ENCODE measurements at places on chromosomes 3 and 15.

DNA sequence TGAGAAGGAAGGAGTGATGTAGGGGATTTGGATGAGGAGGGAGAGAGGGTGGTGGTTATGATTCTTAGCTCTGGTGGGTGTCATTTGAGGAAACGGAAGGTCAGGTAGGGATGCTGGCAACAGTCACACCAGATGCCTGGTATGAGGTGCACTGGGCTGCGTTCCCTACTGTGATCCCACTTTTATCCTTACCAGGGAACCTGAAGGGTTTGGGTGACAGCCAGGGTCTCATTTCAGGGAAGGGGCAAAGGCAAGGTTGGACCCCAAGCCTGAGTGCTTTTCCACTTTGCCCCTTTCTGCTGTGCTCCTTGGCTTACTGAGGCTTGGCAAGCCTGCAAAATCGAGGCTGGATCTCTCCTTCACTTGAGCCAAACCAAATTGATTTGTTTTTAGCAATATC, 36.0 kb upstream of the SACM1L start:
- no peak for DNase-seq

DNA sequence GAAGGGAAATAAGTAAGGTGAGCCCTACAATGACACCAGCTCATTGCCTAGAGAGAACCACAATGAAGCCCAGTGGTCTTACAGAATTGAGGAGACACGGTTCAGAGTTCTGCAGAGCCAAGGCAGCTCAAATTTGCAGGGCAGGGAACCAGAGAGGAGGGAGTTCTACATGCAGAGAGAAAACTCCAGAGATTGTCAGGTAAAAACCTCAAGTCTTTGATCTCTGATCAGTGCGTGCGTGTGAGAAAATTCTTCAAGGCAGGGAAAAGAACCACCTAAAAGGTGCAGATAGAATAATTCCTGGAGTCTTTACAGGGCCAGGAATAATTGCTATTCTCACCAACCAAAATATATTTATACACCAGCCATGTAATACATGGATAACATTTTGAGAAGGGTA, 88.0 kb upstream of the SNRK start:
- DNase-seq = no peak

- no peak for DNase-seq
These were observed 4.8 kb downstream of the CCDC12 start for GRCh38 chr3:46971742-46972141.

GRCh38 chr15:65305150-65305758, 777 bp downstream of the RNU5B-1 start:
- no peak for DNase-seq

GRCh38 chr3:12891985-12892839, 50.8 kb upstream of the RPL32 start:
- peak; percentile 44 for DNase-seq

DNA sequence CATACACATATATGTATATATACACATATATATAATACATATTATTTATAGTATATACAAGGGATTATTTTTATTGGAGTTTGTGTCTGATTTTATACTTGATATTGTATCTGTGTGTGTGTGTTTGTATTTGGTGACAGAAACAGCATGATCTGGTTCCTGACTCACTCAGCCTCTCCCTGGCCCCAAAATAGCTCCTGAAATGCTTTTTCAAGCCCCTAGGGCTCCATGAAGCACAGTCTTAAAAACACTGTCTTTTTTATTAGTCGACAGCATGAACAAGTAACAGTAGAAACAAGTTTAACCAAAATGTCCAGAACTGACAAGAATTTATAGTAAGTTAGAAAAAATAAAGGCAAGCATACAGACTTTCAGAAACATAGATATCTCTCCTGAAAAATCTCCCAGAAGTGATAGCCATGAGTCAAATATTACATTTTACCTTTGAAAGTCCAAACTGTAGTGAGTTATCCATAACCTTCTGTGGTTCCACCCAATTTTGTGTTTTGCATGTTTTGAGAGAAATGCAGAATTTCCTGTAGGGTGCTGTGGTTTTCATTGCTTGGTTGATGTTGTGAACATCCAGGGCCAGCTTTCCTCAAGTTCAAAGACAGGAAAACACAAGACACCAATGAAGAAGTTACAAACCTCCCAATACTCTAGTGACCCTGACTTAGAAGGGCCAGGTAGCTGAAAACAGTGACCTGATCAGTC, 98.5 kb upstream of the CCDC80 start:
- DNase-seq = no peak

DNA sequence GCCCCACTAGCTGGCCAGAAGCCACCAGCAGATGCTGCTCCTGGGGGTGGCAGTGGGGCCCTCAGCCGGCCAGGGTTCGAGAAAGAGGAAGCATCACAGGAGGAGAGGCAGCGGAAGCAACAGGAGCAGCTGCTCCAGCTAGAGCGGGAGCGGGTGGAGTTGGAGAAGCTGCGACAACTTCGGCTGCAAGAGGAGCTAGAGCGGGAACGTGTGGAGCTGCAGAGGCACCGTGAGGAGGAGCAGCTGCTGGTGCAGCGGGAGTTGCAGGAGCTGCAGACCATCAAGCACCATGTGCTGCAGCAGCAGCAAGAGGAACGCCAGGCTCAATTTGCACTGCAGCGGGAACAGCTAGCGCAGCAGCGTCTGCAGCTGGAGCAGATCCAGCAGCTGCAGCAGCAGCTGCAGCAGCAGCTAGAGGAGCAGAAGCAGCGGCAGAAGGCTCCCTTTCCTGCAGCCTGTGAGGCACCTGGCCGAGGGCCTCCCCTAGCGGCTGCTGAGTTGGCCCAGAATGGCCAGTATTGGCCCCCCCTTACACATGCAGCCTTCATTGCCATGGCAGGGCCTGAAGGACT, 17.5 kb upstream of the APEH start:
- no peak for DNase-seq

GRCh38 chr3:121111914-121112612, 204.1 kb downstream of the STXBP5L start:
- no peak for DNase-seq

DNA sequence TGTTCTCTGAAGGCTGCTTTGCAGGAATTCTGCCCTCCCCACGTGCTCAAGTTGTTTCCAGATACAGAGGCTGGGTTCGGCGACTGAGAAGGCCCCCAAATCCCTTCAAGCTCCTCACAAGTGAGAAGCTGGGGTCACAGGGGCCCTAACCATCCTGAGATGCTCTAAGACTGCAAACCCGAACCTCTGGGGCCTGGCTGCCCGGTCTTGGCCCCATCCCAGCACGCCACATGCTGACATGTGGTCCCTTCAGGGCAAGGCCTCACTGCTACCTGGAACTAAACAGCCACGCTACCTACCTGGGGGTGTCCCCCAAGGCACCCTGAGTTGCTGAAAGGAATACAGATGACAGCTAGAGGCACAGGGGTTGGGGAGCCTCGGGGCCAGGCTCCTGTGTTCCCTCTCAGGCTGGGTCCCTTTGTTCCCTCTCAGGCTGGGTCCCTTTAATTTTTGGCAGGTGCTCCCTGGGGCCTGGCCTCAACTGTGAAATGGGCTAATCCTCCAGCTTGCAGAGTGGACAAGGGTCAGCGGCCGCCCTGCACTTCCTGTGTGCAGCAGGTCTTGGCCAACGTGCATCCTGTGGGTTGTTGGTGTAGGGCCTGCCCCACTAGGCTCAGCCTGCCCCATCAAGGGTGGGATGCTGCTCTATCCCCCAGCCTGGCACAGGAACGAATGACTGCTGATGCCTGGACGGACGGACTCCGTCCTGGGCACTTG, 32.5 kb downstream of the KLHL25 start:
- no peak for DNase-seq

DNA sequence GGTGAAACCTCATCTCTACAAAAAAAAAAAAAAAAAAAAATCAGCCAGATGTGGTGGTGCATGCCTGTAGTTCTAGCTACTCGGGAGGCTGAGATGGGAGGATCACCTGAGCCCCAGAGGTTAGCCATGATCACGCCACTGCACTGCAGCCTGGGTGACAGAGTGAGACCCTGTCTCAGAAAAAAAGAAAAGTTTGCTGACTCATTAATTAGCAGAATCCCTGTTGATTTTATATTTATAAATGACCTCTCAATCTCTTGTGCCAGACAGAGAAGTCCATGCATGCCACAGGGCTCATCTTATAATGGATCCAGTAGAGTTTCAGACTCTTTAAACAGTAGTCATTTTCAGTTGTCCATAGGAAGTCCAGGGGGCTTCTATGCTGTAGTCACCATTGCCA, 32.9 kb downstream of the ABHD6 start:
- no peak for DNase-seq

- no peak for DNase-seq
These were observed 368.2 kb downstream of the PTPRG start for GRCh38 chr3:61929617-61930016.

GRCh38 chr3:41118461-41119390, 80.6 kb upstream of the CTNNB1 start:
- DNase-seq = no peak

Measured in upper lobe of left lung (tissue), 6 donors.